ENCODE measurements at places on chromosomes 11 and 22.

DNA sequence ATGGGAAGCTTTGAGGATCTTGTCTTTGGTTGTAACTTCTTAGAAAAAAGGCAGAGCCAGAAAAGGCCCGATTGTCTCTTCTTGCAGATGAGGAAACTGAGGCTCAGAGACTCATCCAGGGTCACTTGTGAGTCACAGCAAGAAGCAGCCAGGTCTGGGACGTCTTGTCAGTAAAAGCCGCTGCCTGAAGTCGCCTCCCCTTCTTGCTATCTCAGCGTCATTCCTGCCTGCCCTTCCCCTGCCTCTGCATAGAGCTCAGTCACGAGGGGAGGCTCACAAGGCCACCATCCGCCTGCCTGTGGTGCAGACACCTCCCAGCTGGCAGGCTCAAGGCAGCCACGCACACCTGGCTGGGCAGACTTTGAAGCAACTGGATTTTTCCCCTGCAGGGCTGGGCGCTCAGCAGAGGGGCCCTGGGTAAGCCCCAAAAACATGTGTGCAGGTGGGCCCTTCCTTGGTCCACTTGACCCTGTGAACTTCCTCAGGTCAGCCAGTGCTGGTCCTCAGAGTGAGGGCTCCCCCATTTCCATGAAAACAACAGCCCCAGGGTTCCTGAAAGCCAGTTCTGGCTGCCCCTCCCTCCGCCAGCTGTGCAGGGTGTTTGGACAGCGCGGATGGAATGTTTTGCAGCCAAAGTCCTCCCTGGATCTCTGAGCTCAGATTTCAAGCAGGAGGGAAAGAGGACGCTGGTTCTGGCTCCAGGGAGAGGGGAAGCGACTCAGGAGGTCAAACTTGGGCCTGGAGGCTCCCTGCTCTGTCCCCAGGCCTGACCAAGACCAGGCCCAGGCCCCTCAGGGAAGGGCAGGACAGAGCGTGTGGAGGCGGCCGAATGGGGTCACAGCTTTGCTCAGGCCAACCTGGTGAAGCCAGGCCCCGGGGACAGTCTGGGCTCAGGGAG lies 6.0 kb upstream of the RAB3IL1 start:
- no peak for DNase-seq

GRCh38 chr11:71388637-71389235 lies 59.5 kb downstream of the DHCR7 start:
- DNase-seq: no peak

DNA sequence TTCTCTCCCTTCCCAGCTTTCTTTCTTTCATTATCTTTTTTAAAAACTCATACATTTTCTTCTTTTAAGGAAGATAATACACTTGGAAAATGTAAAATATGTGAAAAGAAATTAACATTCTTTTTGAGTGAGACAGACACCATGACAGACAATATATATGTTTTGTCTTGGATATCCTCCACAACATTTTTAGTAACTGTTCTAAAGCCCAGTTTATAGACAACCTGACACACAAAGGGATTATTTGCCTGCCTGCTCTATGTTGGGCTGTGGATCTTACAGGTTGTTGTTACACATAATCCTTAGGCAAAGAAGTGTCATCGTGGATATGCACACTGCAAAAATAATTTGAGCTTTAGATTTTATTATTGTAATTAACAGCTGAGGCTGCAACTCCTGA lies 301.4 kb upstream of the PDGFD start:
- no peak for DNase-seq

DNA sequence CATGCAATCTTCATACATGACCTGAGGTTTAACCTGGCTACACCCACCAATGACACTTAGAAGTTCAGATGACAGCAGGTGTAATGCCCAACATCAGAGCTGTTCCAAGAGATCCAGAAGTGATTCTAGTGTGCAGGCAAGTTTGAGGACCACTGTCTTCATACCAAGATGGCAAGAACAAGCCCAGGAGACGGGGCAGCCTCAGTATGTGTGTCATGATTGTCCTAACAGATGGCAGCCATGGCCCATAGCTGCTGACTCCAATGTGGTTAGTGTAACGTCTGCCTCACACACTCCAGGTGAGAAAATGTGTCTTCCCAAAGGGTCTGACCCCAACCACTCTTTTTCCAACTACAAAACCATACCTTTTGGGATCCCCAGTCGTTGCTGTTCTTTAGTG lies 97.3 kb downstream of the ETS1 start:
- no peak for DNase-seq

DNA sequence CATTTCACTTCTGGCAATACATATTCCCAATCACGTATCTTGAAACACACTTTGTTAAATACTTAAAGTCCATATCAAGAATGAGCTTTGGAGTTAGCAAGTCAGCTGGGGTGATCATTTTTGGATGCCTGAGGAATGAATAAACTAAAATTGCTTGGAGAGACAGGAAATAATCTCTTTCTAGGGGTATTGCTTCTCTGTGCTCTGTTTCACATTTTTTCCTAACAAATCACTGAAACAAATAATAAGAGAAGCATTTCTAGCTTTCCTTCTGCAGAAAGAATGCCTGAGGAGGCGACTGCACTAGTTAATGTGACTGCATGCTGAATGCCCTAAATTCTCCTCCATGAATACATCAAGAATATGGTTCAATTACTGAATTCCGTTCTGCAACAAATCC lies 541.4 kb upstream of the CCDC90B start:
- no peak for DNase-seq

GRCh38 chr11:30914143-30914762 lies 328.1 kb upstream of the MPPED2 start:
- DNase-seq: no peak

DNA sequence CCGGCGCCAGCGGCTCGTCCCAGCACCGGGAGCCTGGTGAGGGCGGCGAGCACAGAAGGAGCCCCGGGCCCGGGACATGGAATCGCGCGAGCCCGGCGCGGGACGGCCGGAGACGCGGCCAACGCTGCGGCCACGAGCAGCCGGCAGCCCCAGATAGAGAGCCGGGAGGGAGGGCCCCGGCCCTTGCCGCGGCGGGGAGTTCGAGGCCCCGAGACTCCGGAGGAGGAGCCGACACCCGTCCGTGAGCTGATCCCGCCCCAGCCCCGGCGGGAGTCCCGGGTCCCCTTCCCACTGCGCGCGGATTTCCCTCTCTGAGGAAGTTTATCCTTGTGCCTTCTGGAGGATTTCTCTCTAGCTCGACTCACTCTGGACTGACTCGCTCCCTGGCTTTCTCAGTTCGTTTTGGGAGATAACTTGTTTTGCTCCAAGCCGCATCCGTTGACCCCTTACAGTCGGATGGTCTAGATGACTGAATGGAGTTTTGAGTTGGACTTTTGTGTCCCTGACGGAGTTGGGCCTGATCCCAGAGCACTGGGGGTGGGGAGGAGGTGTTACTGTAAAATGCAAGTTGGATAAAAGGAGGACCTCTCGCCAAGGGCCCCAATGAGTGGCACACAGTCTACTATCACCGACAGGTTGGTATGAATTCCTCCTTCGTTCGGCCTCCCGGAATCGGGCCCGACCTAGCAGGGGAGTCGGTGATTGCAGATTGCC lies 585 bp downstream of the ARHGEF12 start:
- peak; percentile 18 for DNase-seq

DNA sequence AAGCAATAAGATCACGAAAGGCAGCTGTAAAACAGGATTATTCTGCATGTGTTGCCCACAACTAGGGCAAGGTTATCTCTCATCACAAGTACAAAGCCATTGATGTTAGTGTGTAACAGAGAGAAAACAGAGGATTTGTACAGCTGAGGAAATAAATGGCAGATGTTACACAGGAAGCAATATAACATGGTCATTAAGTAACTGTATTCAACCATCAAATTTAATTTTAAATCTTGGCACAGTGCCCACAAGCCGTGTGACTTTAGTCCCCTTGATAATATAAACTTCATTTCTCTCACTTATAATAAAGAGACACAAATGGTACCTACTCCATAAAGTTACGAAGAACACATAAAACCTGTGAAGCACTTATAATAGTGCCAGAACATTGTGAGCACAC lies 17.3 kb downstream of the OR51E2 start:
- no peak for DNase-seq

DNA sequence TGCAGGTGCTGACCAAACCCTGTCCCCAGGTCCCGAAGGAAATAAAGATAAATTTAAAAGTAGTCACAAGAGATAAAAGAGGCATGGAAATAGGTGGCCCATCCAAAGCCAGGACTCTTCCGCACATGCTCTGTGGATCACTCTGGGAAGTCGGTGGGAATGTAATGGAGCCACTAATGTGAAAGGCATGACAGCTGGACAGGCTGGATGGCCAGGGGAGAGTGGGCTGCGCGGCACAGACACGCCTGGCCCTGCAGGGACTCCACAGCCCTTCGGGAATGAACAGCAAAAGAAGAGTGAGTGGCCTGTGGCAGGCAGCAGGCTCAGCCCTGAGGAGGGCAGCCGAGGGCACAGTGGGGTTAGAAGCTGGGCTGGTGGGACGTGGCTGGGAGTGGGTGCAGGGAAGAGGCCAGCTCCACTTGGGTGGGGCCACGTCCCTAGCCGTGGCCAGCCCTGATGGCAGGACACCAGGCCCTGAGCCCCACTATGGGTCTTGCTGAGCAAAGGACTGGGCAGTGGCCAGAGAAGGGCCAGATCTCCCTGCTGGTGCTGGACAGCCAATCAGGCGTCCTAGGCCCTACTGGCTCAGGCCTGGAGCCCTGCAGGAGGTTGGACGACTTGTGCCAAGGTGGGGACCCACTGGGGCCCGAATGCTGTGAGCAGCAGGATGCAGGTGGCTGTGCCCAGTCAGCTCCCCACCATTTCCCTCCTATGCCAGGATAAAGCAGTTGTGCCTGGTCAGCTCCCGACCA lies 31.3 kb upstream of the GNB1L start:
- no peak for DNase-seq

DNA sequence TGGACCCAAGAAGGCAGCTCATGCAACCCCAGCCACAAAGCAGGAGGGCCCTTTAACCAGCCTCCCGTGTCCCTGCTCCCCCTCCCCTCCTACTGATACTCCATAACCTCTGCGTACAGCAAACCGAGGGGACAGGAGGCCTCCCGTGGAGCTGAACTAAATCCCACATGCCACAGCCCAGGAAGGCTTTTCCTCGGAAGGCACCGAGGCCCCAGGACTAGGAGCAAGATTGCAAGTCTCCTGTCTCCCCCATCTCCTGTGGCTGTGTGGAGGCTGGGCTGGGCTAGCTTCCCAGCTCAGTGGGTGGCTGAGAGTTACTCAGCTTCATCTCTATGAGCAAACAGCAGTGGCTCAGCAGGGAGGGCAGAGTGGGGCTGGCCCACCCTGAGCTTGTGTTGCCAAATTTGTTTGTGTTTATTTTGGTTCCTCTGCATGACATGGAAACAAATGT lies 62.7 kb upstream of the NECTIN1 start:
- DNase-seq: no peak

DNA sequence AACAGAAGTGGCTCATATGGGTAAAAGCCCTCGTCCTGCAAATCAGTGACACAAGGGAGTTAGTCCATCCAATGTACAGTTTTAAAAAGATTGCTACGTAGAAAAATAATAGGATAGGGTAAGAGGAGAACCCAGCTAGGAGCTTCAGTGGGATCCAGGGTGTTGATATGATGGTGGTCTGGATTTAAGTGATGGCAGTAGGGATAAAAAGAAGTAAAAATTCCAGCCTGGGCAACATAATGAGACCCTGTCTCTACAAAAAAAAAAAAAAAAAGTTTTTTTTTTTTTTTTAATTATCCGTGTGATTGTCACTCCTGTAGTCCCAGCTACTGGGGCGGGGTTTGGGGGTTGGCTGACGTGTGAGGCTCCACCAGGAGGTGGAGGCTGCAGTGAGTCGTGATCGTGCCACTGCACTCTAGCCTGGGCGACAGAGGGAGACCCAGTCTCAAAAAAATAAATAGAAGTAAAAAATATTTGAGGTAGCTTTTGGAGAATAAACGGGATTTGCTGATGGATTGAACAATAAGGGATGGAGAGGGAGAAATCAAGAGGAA lies 7.0 kb upstream of the L3MBTL2 start:
- peak; percentile 35 for DNase-seq

GRCh38 chr11:1086171-1087102 lies 11.8 kb downstream of the MUC2 start:
- DNase-seq: no peak

DNA sequence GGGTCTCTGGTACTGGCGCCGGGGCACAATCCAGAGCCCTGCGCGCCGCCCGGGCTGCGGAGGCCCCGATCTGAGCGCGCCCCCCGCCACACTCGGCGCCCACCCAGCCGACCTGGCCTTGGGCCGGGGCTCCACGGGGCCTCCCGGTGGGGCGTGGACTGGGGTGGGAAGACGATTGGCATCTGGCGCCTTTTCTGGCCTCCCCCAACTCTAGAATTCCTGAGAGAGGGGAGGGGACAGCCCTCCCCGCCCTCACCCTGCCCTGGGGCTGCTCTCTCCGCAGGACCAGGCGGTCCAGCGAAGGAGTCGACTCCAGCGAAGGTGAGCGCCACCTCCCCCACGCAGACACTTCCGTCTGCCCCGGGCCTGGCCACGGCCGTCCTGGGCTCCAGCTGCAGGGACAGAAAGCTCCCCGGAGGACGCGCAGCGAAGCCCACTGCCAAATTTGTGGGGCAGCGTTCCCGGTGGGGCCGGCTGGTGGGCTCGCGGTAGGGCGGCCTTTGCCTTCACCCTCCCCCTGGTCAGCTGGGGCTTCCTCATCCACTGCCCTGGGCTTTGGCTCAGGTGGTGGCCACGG lies 593 bp downstream of the SSH3 start:
- no peak for DNase-seq

- no peak for DNase-seq
These were observed 16.8 kb upstream of the TMEM184B start for GRCh38 chr22:38289583-38290082.

DNA sequence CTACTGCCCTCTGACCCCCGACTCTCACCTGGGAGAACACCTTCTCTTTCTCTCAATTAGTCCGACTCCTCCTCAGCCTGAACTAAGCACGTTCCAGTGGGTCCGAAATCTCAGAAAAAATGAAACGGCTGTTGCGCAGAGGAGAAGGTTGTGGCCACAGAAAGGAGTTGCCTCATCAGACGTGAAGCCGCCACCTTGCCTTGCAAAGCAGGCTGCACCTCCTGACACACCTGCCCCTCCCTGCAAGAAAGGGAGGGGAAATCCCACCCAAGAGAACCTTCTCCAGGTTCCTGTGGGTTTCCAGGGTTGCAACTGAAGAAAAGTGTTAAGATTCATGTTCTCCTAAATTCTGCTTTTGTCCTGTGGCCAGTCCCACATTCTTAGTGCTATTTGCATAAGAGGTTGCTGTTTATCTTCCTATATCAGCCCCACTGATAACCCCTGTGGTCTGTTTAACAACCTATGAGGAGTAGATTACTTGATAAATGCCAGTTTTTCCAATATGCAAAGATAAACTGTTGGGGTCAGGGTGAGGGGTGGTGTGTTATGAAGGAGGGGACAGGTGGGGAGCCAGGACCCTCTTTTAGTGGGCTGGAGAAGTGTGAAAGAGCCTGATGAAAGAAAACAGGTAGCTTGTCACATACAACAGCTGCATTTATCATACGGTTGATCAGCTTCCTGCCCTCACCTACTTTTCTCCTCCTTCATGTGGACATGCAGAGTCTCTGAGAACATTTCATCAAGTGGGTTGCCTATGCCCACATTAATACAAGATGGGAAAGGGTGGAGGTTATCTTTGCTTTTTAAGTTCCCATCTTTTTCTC lies 18.2 kb downstream of the ZBTB16 start:
- DNase-seq: no peak

- no peak for DNase-seq
These were observed 13.1 kb downstream of the SLC43A1 start for GRCh38 chr11:57502376-57502775.
